ENCODE measurements at places on chromosomes 2 and 18. TPM values are rescaled to one million over a fixed set of nuclear protein-coding genes. Genes with fewer than 3 reads are reported as not detected.

Gene TWIST2
- 134 TPM for total RNA-seq

Gene GALNT14
- 1.0 TPM for total RNA-seq

Gene ADD2
- under 0.01 TPM for total RNA-seq

Gene OTOS
- not detected for total RNA-seq

Gene AQP12A
- total RNA-seq, result not detected

Gene DES
- 5.0 TPM for total RNA-seq

Gene LYPD1
- total RNA-seq, result 0.34 TPM

Gene FBXO15
- total RNA-seq, result 0.34 TPM

Gene ADNP2
- total RNA-seq, result 11.6 TPM

Gene CNTNAP5
- not detected for total RNA-seq

Gene SLC38A11
- not detected for total RNA-seq

Gene PTCD3
- 73.5 TPM for total RNA-seq

Gene ADRA2B
- total RNA-seq, result not detected

Gene ABCG8
- total RNA-seq, result not detected

Gene TLX2
- total RNA-seq, result 0.34 TPM

Gene CYTIP
- not detected for total RNA-seq

Gene HOXD4
- not detected for total RNA-seq

Gene MC4R
- 0.15 TPM for total RNA-seq

Gene TCF23
- not detected for total RNA-seq

Gene THSD7B
- total RNA-seq, result not detected

Gene LCT
- not detected for total RNA-seq

Gene TAF4B
- total RNA-seq, result 2.9 TPM

Gene MATN3
- 3.9 TPM for total RNA-seq

Gene ALLC
- not detected for total RNA-seq

Gene EFR3B
- total RNA-seq, result 0.50 TPM

Gene RUFY4
- not detected for total RNA-seq

Gene NLRC4
- not detected for total RNA-seq
